Mammary microvascular endothelial cell (primary cell): ENCODE measurements at places on chromosomes 11 and 22. TPM values are rescaled to one million over a fixed set of nuclear protein-coding genes. Genes with fewer than 3 reads are reported as not detected.

OR56A1 gene
- not detected in 2 replicates for total RNA-seq

PKDREJ gene
- 0.05 TPM in 1 of 2 replicates, not detected in the other for total RNA-seq

LSP1 gene
- 0.20 TPM in 1 of 2 replicates, not detected in the other for total RNA-seq

NEFH gene
- 1.2 and 2.1 TPM in 2 replicates for total RNA-seq

CLDN25 gene
- total RNA-seq = not detected in 2 replicates

PDE2A gene
- total RNA-seq = 105 and 112 TPM in 2 replicates
